ENCODE measurements at places on chromosomes 6 and 20. TPM values are rescaled to one million over a fixed set of nuclear protein-coding genes. Genes with fewer than 3 reads are reported as not detected.
A peak's percentile ranks its signal among the peaks of the same experiment; 100 is the strongest.

- no peak for DNase-seq
These were observed 70.6 kb downstream of the SGK1 start for GRCh38 chr6:134247231-134247833.

POU5F1 gene
- 1,914 TPM for polyA plus RNA-seq

L3MBTL3 gene
- polyA plus RNA-seq, result 7.9 TPM

XKR7 gene
- 0.64 TPM for polyA plus RNA-seq

- DNase-seq, result no peak
These were observed 69.5 kb downstream of the MRAP2 start for GRCh38 chr6:84103029-84103428.

LHFPL5 gene
- polyA plus RNA-seq, result not detected

- DNase-seq, result no peak
These were observed 381.6 kb upstream of the CNR1 start for GRCh38 chr6:88547768-88548167.

ISM1 gene
- polyA plus RNA-seq, result 0.73 TPM

- no peak for DNase-seq
These were observed 46.4 kb downstream of the CD109 start for GRCh38 chr6:73742433-73742832.

- DNase-seq, result peak; percentile 74
These were observed 5.2 kb downstream of the DNAH8 start for GRCh38 chr6:38720295-38720694.

HCRTR2 gene
- 0.15 TPM for polyA plus RNA-seq

- no peak for DNase-seq
These were observed 13.9 kb downstream of the QKI start for GRCh38 chr6:163428373-163428772.

POPDC3 gene
- polyA plus RNA-seq, result 5.7 TPM

GRCh38 chr20:22711971-22712755 is 127.8 kb upstream of the FOXA2 start:
- no peak for DNase-seq

- peak; percentile 59 for DNase-seq
These were observed 300.2 kb downstream of the UTRN start for GRCh38 chr6:144585217-144585814.

SLC22A2 gene
- polyA plus RNA-seq, result 0.94 TPM

GABRR1 gene
- 0.12 TPM for polyA plus RNA-seq

GRCh38 chr6:107132330-107132954 is 17.1 kb upstream of the BEND3 start:
- DNase-seq, result peak; percentile 47

PPP1R3G gene
- 0.05 TPM for polyA plus RNA-seq

GRCh38 chr20:29497261-29497671 is 1760.2 kb upstream of the DEFB115 start:
- no peak for DNase-seq

- peak; percentile 22 for DNase-seq
These were observed 144.9 kb downstream of the TRMT11 start for GRCh38 chr6:126131246-126131645.

CALHM6 gene
- 2.6 TPM for polyA plus RNA-seq

DDO gene
- polyA plus RNA-seq, result not detected

- no peak for DNase-seq
These were observed 67.0 kb downstream of the RSPO3 start for GRCh38 chr6:127185437-127185995.

- DNase-seq, result no peak
These were observed 396.8 kb upstream of the HS3ST5 start for GRCh38 chr6:114739656-114740055.

DNA sequence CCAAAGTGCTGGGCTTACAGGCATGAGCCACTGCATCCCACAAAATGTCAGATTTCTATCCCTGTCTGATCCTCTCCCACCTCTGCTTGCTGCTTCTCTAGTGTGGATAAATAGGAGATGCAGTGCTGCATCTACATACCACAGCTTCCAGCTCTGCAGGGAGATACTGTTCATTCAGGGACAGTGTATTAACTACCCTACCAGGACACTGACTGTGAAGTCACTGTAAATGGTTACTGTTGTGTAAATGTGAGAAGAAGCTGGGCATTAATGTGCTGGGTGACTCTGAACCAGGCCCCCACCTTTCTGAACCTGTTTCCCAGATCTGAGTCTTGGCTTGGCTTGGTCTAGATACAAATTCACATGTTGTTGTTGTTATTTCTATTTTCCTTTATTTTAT is 488.6 kb upstream of the SULF2 start:
- DNase-seq, result no peak

MROH8 gene
- polyA plus RNA-seq, result 0.68 TPM

- no peak for DNase-seq
These were observed 531.7 kb downstream of the LMBRD1 start for GRCh38 chr6:69265090-69265489.

TNFRSF21 gene
- polyA plus RNA-seq, result 22.1 TPM

DNA sequence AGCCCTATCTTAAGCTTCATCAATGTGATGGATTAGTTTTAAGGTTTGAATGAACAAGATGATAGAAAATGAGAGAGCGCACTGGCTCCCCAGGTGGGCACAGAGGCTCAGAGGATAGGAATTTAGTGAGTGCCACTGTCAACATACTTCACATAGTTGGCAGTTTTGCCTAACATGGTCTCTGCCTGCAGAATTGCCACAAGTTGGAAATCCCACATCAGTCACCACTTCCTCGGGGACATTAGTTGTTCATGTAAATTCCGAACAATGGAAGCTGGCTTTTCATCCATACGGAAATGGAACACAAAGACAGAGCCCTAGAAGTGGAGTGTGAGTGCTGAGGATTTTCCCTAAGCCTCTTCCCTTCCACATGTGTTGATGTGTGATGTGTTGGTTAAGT is 123.9 kb upstream of the PHACTR1 start:
- peak; percentile 45 for DNase-seq

DNA sequence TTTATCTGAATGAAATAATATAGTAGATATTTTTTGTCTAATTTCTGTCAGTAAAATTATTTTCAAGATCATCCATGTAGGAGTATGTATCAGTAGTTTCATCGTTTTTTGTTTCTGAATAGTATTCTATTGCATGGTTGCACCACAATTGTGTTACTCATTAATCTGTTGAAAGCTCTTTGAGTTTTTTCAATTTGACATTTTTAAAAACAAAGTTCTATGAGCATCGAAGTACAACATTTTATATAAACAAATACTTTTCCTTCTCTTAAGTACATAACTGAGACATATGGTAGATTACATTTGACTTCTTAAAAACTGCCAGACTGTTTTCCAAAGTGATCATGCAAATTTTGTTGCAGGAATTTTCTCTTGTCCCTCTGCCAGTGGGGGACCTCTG is 1113.1 kb upstream of the CITED2 start:
- DNase-seq, result no peak

C6orf15 gene
- not detected for polyA plus RNA-seq

LY6G6D gene
- polyA plus RNA-seq, result not detected

DNA sequence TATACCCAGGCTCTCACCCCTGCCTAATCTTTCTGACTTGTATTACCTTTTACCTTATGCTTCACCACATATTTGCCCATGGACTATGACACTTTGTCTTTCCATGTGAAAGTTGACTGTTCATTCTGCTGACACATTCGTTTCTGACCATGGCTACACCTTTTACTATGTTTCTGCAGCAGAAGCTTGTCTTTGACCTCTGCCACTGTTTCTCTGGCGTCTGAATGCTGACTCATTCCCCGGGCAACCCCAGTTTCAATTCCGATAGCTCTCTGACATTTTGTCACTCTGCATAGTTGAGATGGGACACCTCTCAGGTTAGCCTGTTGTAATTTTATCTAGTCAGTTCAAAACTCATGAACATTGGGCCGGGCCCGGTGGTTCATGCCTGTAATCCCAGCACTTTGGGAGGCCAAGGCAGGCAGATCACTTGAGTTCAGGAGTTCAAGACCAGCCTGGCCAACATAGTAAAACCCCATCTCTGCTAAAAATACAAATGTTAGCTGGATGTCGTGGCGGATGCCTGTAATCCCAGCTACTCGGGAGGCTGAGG is 50.7 kb downstream of the SLC26A8 start:
- DNase-seq, result no peak

DNA sequence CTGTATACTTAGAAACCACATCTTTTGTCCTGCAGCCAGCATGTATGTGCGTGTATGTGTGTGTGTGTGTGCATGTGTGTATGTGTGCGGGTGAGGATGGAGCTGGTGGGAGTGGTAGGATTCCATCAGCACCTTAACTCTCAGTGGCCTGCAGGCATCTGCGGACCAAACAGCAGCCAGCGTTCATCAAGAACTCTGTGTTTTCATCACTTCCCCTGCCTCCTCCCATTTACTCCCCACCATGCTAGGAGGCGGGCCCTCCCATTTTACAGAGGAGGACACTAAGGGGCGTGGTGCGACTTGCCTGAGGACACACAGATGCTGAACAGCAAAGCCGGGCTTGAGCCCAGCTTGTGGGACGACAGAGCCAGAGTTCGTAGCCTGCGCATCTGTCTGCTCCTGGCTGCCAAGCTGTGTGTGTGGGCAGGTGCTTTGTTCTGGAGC is 8.9 kb downstream of the VSTM2L start:
- peak; percentile 85 for DNase-seq

DNA sequence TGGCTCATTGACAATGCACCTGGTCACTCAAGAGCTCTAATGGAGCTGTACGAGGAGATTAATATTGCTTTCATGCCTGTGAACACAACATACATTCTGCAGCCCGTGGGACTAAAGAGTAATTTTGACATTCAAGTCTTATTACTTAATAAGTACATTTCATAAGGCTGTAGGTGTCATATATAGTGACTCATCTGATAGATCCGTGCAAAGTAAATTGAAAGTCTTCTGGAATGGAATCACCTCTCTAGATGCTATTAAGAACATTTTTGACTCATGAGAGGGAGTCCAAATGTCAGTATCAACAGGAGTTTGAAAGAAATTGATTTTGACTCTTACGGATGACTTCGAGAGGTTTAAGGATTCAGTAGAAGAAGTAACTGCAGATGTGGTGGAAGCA is 267.9 kb downstream of the CLVS2 start:
- no peak for DNase-seq

DNA sequence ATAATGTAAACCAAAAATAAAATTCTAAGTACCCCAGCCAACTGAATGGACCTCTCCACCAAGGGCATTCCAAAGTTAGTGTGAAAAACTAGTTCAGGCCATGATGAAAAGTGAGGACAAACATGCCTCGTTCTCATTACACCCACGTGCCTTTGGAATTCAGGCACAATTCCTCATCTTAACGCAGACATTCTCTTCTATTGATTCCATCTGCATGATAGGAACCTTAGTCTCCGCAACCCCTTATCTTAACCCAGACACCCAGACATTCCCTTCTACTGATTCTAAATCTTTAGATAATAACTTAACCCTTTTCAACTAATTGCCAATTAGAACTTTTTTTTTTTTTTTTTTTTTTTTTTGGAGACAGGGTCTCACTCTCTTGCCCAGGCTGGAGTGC is 7.6 kb upstream of the SERPINB6 start:
- no peak for DNase-seq

- no peak for DNase-seq
These were observed 66.1 kb upstream of the SLC22A16 start for GRCh38 chr6:110542311-110543024.

DNA sequence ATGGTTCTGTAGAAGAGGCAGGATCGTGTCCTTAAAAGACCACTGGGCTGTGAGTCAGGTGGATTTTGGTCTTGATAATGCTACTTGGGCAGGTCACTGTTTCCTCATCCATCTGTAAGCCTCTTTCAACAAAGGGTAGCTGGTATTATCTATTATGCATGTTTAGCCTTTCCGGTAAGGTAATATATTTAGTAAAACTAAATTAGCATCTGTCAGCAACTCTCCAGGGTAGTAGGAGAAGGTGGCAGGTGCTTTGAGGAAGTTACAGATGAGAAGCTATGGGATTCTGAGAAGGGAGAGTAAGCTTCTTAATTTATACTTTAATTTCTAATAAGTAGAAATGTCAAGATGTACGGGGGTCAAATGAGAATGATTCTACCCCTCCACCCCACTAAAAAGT is 86.9 kb upstream of the TGM3 start:
- no peak for DNase-seq

- no peak for DNase-seq
These were observed 560.8 kb upstream of the JAG1 start for GRCh38 chr20:11234608-11235007.

PPP1R14C gene
- 0.90 TPM for polyA plus RNA-seq

DNA sequence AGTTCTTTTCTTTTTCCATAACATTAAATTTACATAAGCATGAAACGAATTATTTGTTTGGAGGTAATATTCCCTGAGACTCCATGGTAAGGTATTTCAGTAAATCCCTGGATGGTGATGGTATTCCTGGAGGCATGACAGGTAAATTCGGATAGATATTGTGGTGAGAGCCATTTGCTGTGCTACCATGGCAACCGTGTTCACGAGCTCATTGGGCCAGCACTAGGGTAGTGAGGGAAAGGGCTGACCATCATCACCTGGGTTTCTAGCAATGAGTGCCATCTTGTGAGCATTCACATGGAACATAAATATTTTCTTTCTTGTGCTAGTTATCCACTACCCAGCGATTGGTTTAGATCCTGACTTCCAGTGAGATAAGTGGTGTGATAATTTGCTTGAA is 51.9 kb upstream of the GNRH2 start:
- no peak for DNase-seq

PHACTR2 gene
- polyA plus RNA-seq, result 105 TPM

GRCh38 chr20:57126481-57127092 is 139.9 kb downstream of the BMP7 start:
- no peak for DNase-seq

DNA sequence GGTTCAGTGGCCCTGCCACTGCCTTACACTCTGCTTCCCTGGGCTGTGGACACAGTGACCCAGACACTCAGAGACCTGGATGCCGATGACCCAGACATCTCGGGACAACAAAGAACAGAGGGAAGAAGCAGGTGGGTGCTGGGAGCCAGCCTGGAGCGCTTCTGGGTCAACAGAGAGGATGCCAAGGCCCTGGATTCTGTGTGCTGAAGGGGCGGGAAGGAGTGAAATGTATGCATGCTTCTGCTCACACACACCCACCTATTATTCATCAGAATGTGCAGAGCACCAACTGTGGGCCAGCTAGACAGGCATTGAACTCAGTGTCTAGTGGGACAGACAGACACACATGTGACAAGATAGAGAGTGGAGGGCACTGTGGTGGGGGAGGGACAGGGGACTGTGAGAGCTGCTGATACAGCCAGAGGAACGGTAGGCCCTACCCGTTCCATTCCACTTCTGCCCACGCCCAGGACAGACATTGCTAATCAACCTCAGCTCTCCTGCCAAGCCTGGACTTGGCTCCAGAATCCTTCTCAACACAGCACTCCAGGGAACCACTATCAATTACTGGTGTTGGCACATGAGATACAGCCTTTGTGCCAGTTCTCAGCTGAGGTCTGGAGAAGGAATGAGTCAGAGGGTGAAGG is 20.2 kb downstream of the KCNK15 start:
- DNase-seq, result no peak

GRCh38 chr6:166815629-166816028 is 140.7 kb downstream of the RNASET2 start:
- peak; percentile 64 for DNase-seq

GRCh38 chr20:47330071-47330470 is 26.4 kb downstream of the ZMYND8 start:
- DNase-seq, result no peak

PRSS35 gene
- polyA plus RNA-seq, result 1.7 TPM

Measured in GM23338 (cell line).